CD4-positive, alpha-beta memory T cell (primary cell): ENCODE measurements at places on chromosomes 1 and 21. TPM values are rescaled to one million over a fixed set of nuclear protein-coding genes. Genes with fewer than 3 reads are reported as not detected.

SPAG17 gene
- not detected for polyA plus RNA-seq

RIIAD1 gene
- not detected for polyA plus RNA-seq

PRAMEF8 gene
- polyA plus RNA-seq, result not detected

TIE1 gene
- polyA plus RNA-seq, result not detected

ABCG1 gene
- 19.6 TPM for polyA plus RNA-seq

AADACL3 gene
- polyA plus RNA-seq, result not detected

CHIA gene
- not detected for polyA plus RNA-seq

NBPF4 gene
- polyA plus RNA-seq, result not detected

CD5L gene
- not detected for polyA plus RNA-seq

CR1L gene
- polyA plus RNA-seq, result not detected

COL16A1 gene
- polyA plus RNA-seq, result not detected

DAB1 gene
- 3.9 TPM for polyA plus RNA-seq

VANGL2 gene
- not detected for polyA plus RNA-seq

HJV gene
- polyA plus RNA-seq, result not detected
